ENCODE measurements at places on chromosomes 11 and 22.

- no peak for DNase-seq
Observed at GRCh38 chr11:36404831-36405230, 105.2 kb downstream of the TRAF6 start.

- DNase-seq, result no peak
Observed at GRCh38 chr22:19496324-19496630, 16.6 kb downstream of the CDC45 start.

- no peak for DNase-seq
Observed at GRCh38 chr11:19895776-19896175, 183.1 kb downstream of the NAV2 start.

DNA sequence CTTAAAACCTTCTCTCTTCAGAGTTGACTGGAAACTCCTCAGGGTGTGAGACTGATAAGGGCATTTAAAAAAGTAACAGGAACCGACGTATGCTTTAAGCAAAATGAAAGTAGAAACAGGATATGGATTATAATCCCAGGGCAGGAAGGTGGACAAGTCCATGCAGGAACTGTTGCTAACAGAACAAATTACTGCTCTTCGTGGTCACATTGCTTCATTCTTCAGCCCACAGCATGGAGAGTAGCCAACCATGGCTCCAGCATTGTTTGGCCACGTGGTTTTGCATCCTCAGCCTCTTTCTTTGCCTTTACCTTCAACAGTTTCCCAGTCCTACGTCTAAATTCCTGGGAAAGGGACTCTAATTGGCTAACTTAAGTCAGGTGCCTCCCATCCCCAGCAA, 563.1 kb upstream of the ISX start:
- no peak for DNase-seq

DNA sequence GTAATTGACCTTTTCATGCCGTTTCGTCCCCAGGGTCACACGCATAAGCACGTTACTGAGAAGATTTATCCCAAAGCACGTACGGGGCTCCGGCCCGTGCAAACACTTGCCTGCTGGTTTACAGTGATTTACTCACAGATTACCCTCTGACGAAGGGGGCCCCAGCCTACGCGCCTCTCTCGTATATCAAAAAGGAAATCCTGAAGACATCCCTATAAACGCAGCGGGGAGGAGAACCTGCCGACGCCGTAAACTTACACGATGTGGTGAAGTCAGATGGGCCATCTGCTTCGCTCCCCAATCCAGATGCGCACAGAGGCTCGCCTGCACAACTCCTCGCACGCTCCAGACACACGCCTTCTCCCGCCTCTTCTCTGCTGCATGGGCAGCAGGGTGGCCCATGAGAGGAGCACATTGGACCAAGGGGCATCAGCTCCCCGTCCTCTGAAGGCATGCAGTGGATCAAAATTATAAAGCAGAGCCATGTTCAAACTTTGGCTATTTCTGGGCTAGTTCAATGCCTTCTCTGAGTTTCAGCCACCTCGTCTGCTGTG, 123.6 kb downstream of the MN1 start:
- no peak for DNase-seq

Measured in HuH-7.5 (cell line).